ENCODE measurements at places on chromosomes 11 and 22.

DNA sequence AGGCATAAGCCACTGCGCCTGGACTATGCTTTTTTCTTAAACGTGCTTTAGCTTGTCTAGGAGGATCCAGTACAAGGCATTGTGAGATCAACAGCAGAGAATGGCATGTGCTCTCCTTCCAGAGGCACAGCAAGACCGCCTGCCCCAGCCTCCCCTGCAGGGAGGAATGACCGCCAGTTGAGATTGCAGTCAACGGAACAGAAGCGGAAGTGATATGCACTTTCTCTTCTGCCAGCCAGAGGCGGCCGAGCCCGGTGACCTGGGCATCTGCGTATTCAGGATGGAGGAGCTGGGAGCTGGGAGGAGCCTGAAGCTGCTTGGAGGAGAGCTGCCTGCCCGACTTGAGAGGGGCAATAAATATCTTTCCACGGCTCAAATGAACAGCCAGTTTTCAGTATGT, 243.0 kb downstream of the CTTN start:
- no peak for DNase-seq

DNA sequence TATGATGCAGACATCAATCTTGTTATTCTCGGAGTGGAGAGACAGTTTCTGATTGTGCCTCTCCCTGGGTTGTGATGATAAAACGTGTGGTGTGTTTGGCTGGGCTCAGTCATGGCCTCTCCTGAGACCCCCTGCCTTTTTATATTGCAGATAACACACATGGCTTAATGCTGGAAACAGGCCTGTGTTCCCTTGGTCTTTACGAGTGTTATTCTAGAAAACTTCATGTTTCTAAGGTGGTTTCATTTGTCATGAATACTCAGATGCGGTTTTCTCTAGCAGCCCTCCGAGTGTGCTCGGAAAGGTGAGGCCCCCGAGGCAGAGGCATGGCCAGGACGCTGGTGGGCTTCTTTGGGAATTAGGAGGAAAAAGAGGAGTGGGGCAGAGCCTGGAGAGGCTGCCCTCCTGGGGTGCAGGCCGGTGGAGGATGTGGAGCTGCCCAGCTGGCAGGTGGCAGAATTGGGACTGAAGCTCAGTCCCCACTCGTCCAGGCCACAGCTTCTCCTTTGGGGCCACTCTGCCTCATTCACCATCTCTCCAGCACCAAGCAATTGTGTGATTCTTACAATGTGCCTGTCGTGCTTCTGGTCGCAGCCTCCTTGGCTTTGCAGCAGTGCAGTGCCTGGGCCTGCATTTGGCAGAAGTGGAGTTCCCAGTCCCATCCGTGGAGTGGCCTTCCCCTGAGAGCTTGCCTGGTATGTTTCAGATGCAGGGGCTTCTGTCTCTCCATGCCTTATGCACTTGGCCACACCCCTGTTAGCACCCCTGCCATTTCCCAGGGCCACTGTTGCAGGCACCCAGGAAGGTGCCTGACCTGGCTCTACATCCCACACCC, 309.6 kb downstream of the TBC1D22A start:
- DNase-seq = no peak

GRCh38 chr22:39153220-39153717, 789 bp upstream of the CBX7 start:
- DNase-seq = no peak

GRCh38 chr11:92659793-92660192, 309.7 kb upstream of the MTNR1B start:
- no peak for DNase-seq

GRCh38 chr11:68216171-68216938, 3.3 kb upstream of the KMT5B start:
- DNase-seq = no peak

DNA sequence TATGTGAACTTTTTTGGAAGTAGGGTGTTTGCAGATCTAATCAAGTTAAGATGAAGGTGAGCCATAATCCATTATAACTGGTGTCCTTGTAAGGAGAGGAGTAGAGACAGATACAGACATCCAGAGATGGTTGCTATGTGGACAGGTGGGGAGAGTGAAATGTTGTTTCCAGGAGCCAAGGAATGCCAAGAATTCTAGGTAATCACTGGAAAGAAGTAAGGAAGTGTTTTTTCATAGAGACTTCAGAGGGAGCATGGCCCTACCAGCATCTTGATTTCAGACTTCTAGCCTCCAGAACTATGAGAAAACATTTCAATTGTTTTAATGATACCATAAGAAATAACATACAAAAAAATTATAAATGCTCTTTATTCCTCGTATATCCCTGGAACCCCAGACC, 320.5 kb upstream of the ANO3 start:
- DNase-seq = no peak

DNA sequence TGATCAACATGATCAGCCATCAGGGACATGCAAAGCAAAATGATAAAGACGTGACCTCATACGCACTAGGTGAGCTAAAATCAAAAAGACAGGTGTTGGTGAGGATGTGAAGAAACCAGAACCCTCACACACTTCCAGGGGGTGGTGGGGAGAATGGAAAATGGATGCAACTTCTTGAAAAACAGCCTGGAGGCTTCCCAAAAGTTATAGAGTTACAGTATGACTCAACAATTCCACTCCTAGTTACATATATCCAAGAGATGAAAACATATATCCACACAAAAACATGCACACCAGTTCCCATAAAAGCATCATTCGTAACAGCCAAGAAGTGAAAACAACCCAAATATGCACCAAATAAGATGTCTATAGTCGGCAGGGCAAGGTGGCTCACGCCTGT, 42.1 kb upstream of the APLNR start:
- DNase-seq = no peak

- no peak for DNase-seq
Measured at GRCh38 chr11:66278363-66279091, 552 bp downstream of the CNIH2 start.

DNA sequence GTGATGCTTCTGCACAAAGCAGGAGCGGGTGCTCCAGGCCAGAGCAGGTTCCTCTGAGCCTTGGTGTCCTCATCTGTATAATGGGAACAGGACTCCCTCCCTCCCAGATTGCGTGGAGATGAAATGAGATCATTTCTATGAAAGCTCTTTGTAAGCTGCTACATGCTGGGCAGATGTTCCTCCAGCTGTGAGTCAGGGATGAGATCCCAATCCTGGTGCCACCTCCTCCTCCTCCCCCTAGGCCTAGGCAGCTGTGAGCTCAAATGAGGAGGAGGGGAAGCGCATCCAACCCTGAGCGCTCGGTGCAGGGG, 7.0 kb upstream of the CABP2 start:
- DNase-seq = no peak

- no peak for DNase-seq
Measured at GRCh38 chr11:82859750-82860149, 40.5 kb downstream of the PRCP start.

DNA sequence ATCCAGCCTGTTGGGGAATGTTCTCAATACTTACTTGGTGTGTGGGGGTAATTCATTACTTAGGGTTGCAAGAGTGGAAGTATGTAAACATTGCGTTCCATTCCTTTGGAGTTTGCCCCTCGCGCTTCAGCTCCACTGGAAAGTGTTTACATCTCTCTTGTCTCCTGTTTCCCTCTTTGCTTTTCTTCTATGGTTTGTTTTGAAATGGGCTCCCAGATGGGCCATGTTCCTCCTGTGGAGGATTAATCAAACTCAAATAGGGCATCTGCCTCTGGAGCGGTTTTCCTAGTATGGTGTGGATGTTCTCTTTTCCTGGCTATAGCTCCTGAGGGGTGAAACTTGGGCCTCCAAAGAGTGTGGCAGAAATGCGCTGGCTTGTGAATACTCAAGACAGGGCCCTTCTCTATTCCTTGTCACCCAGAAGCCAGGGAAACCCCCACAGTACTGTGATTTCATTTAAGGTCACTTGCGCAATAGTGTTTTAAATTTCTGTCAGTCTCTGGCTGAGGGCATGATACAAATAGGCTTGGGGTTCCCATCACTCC, 51.9 kb downstream of the CD44 start:
- DNase-seq = no peak

- no peak for DNase-seq
Measured at GRCh38 chr11:45563810-45564209, 101.6 kb downstream of the CHST1 start.

- no peak for DNase-seq
Measured at GRCh38 chr22:45598596-45599217, 72.9 kb upstream of the ATXN10 start.

DNA sequence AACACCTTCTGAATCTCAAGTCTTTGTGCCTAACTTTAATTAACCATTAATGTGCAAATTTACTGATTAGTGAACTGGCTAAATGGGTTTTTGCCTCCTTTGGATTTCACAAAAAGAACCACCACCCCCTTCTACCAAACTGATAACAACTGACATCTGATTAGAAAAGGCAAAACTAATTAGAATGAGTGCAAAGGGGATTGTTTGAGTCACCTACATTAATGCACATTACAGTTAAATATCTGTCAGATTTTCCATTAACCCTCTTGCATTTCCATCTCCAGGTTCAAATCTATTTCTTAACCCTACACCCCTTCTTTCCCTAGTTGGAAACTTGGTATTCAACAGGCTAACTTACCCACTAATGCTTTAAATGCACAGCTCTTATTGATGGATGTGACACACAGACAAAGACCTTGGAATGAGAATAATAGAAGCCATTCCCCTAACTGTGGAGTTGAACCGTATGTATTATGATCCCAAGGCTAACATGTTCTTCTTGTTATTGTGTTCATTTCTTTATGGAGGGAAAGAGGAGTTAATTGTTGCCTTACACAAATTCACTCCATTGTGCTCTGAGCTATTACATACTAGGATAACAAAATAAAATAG, 161.5 kb upstream of the MTMR2 start:
- DNase-seq = no peak

- no peak for DNase-seq
Measured at GRCh38 chr11:15493066-15493465, 378.3 kb downstream of the INSC start.

- peak; percentile 19 for DNase-seq
Measured at GRCh38 chr22:50473088-50473487, 1.7 kb downstream of the SBF1 start.

GRCh38 chr11:79026803-79027445, 413.9 kb downstream of the TENM4 start:
- no peak for DNase-seq

DNA sequence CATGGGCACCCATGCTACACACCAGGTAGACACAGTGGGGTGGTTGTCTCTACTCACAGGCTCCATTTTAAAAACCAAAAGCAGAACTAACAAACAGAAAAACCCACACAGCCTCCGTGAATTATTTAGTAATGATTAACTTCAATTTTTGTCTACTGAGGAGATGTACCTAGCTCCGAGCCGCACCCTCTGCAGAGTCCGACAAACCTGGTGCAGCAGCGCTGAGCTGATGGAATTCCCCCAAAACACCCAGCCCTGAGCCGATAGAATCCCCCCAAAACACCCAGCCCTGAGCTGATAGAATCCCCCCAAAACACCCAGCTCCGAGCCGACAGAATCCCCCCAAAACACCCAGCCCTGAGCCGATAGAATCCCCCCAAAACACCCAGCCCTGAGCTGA, 927.0 kb downstream of the BRD1 start:
- DNase-seq = no peak

DNA sequence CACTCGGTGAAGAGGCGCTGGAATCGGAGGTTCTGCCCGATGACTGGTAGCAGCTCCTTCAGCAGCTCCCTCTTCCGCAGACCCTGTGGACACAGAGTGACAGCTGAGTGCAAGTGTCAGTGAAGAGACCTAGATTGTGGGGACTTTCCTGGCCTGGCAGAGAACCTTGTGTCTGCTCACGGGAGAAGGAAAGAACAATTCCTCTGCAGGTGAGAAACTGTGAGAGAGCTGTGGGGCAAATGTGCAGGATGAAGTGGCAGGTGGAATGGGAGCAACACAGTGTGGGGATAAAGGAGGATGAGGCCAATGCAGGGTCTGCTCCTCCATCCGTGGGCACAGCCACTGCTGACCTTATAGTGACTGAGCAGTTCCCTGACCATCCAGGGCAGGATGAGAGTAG, 40.0 kb upstream of the CLTCL1 start:
- no peak for DNase-seq

DNA sequence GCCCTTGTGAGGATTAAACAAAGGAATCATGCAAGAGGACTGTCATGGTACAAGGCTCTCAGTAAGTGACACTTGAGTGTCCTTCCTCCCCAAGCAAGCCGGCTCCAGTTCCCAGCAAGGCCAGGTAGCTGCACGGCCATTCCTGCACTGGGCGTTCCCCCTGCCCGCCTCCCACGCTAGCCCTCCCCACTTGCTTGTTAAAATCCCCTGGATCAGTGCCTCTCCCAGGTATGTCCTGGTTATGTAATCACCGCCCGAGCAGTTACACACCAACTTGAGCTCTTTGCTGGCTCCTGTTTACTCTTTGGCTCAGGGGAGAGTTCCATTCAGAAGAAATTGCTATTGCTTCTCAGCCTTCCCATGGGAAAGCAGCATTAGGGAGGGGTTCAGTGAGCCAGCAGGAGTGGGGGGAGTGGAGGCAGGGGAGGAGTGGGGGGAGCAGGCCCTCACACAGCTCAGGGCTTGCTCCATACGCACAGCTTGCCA, 19.4 kb upstream of the MYEOV start:
- no peak for DNase-seq

DNA sequence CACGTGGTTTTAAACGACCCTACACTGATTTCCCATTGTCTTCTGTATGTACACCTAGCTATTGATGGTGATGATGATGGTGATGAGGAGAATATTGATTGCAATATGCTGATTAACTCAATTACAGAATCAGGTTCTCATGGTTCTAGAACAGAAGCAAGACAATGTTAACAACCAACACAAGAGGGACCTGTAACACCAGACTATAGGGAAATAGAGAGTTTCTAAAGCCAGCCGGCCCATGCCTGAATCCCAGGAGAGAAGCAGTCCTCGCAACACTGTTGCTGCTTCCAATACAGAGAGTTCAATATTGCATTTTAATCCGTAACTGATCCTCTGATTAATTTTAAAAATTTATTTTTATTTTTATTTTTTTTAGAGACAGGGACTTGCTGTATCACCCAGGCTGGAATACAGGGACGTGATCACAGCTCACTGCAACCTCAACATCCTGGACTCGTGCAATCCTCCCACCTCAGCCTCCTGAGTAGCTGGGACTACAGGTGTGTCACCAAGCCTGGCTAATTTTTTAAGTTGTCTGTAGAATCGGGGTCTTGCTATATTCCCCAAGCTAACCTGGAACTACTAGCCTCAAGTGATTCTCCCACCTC, 22.2 kb upstream of the UBASH3B start:
- DNase-seq = no peak

GRCh38 chr11:9211322-9211721, 53.8 kb downstream of the DENND5A start:
- no peak for DNase-seq

GRCh38 chr11:69489746-69490365, 8.4 kb downstream of the LINC01488 start:
- DNase-seq = no peak
